HL-60 (cell line): ENCODE measurements at places on chromosomes 4 and X.

GRCh38 chr4:93743022-93743421, 85.5 kb upstream of the ATOH1 start:
- DNase-seq, result no peak

DNA sequence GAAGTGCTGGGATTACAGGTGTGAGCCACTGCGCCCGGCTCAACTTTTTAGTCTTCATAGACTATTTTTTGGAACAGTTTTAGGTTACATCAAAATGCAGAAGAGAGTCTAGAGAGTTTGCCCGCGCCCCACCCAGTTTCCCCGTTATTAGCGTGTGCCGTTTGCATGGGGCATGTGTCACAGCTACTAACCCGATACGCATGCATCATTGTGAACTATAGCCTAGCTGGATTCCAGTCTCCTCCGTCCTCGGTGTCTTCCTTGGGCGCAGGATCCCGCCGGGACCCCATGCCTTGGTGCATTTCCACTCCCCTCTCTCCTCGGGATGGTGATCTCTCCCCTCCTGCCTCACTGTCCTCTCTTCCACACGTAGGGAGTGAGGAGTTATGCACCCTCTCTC, 85.5 kb upstream of the ADRA2C start:
- DNase-seq, result no peak

DNA sequence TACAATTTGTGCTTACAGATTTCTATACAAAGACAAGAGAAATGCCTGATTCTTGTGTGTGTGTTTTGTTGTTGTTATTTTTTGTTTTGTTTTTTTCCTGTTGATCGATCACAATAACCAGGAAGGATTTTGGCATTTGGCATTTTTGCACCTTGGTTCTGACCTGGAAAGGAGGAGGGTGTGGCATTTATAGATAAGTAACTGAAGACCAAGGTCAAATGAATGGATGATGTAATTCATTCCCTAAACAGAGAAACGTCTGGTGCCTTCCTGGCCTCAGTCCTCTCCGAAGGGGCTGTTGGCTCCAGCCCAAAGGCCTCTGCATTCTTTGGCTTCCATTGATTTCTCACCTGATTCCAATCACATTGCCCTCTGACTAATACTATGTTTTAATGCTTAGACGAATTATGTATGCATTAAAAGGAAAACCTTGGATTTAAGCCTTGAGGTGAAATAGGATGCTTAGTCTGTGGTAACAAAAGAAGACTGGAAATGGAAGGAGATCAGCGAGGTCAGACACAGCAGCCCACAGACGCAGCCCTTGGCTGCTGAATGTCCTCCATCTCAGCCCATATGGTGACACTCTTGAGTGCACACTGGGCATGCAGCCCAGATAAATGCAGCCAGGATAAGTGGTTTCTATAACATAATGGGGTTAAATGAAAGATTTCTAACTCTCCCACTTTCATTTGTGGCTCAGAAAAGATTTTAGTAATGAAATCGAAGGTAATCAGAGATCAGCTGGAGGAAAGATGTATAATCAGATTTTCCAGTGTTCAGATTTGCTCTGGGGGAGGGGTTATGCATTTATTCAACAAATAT, 60.5 kb upstream of the TRIM2 start:
- no peak for DNase-seq

DNA sequence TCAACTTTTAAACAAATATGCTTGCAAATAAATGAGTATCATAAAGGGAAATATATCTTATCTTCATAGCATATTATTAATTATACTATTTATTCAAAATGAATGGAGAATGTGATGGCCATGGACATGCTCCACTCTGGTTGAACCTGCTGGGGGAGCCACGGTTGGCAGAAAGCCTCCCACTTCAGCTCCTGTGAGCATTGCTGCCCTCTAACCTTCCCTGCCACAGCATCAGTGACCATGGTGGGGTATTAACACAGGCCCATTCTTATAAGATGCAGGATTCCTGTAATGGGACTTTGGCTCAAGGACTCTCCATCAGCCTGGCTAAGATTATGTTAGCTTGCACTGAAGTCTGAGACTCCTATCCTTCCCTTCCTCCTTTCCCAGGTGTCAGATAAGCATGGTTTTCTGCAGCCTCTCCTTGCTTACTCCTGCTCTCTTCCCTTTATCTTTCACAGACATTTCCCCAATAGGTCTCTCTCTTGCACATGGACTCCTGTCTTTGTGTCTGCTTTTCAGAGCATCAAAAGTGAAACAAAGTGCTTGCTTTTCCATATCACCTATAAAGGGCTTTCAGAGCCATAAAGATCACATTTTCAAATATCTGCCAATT, 4.9 kb upstream of the ABRAXAS1 start:
- no peak for DNase-seq

DNA sequence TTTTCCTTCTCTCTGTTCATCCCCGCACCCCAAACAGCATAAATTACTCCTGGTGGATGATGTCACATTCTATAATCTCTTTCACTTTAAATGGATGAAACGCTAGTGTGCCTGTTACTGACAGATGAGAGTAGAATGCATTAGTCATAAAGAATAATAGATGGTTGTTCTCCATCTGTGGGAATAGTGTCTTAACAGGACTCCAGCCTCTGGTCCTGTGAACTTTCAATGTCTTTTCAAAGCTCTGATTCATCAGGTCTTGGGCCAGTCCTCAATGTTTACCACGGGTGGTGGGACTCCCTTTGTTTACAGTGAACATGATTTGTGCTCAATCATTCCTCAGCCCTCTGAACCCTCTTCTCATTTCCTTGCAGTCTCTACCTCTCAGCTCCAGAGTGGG, 182.6 kb downstream of the GABRB1 start:
- DNase-seq, result no peak

- no peak for DNase-seq
Observed at GRCh38 chr4:171650543-171650942, 162.7 kb upstream of the GALNTL6 start.

DNA sequence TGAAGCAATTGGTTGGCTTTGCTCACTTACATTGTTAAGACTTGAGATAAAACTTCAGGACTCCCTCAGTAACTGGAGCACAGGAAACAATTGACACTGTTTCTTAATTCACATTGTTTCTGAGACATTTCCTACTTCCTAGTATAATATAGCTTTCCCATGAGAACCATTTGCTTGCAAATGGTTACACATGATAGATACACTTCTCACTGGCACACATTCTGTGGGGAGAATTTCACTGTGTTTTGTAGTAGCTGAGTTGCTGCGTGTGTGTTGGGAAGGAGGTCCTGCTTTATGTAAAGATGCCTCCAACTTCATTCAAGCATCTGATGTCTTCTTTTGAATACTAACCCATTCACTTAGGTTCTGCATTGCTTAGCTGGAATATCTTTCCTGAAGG, 85.3 kb upstream of the SLC4A4 start:
- no peak for DNase-seq

DNA sequence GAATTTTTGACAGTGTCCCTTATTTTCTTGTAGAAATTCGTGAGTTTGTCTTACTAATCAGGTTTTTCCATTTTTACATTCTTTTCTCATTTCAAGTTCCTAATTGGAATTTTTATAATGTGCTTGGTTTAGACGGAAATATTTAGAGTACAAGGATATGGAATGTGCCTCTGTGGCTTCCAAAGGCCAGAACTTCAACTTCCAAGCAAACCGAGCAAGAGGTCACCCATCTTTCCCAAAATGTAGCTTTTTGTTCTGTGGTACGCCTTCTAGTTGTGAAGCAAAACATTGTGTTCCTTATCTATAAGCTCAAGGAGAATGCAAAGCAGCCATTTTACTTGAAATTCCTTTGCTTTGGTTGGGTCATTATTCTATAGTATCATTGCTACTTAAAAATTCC, 212.8 kb upstream of the PACRGL start:
- no peak for DNase-seq

- no peak for DNase-seq
Observed at GRCh38 chr4:98602270-98602669, 56.1 kb downstream of the TSPAN5 start.

DNA sequence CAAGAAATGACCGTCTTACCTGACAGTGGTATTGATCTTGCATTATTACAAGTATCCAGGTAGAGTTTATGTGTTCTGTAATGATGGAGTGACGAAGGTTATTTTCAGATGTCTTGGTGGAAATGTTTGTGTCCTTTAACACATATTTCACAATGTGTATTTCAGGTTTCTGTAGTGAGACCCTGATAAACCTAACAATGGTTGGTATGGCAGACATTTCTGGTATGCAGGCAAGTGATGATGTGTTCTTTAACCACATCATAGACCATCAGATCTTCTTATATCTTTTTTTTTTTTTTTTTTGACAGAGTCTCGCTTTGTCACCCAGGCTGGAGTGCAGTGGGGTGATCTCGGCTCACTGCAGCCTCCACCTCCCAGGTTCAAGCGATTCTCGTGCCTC, 14.6 kb upstream of the ATXN3L start:
- DNase-seq, result no peak

- DNase-seq, result no peak
Observed at GRCh38 chrX:27660878-27661277, 70.7 kb downstream of the DCAF8L2 start.

DNA sequence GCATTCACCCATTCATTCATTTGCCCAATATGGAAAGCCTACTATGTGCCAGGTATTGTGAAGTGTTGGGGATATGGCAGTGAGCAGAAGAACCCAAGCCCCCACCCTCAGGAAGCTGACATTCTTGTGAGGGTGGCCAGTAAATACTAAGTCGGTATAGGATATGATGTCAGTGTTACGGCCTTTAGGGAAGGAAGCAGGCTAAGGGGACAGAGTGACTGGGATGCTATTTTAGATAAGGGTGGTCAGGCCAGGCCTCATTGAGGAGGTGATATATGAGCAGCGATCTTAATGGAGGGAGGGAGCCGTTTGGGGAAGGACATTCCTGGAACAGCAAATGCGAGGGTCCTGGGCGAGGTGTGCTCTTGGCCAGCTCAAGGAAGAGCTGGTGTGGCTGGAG, 2.0 kb downstream of the ATP6AP1 start:
- no peak for DNase-seq

- no peak for DNase-seq
Observed at GRCh38 chr4:14631806-14632440, 370.4 kb upstream of the CPEB2 start.

- no peak for DNase-seq
Observed at GRCh38 chrX:30304866-30305265, 4.3 kb downstream of the NR0B1 start.

- no peak for DNase-seq
Observed at GRCh38 chr4:57103051-57103450, 7.1 kb downstream of the IGFBP7 start.

- DNase-seq, result no peak
Observed at GRCh38 chr4:9944431-9945425, 76.6 kb downstream of the SLC2A9 start.

- DNase-seq, result no peak
Observed at GRCh38 chr4:105996845-105997244, 101.6 kb downstream of the NPNT start.

GRCh38 chrX:136268051-136269048, 17.1 kb upstream of the MAP7D3 start:
- DNase-seq, result peak; percentile 48

DNA sequence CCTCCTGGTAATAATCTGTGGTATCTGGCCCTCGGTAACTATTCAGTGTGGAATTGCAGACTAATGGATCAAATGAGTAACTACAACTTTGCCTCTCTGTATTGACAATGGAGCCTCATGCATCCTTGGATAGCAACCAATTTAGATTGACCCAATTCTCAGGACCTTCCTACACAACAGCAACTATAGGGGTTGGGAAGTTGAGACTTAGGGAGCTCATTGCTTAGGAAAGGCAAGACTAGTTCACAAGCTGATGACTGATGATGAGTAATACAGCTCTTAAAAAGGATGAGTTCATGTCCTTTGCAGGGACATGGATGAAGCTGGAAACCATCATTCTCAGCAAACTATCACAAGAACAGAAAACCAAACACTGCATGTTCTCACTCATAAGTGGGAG, 47.5 kb upstream of the KLHL13 start:
- DNase-seq, result no peak

GRCh38 chr4:91965166-91965565, 338.6 kb upstream of the GRID2 start:
- DNase-seq, result no peak

- DNase-seq, result no peak
Observed at GRCh38 chrX:129719268-129719667, 19.5 kb upstream of the XPNPEP2 start.

DNA sequence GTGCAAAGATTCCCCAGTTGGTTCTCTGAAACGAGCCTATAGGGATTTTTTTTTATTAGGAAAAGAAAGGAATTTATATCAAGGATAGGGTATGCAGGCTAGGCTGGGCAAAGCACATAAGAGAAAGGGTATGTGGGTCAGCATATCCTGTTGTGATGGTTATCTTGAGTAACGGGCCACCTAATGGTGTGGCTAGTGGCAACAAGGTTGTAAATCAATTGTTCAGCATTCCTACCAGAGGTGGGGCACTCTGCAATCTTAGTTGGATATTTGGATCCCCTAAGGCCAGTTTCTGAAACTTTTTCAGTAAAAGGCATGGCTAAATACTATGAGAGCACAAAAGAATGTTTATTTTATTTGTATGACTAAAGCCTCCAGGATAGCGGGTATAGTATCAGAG, 42.7 kb downstream of the DCAF12L1 start:
- no peak for DNase-seq

DNA sequence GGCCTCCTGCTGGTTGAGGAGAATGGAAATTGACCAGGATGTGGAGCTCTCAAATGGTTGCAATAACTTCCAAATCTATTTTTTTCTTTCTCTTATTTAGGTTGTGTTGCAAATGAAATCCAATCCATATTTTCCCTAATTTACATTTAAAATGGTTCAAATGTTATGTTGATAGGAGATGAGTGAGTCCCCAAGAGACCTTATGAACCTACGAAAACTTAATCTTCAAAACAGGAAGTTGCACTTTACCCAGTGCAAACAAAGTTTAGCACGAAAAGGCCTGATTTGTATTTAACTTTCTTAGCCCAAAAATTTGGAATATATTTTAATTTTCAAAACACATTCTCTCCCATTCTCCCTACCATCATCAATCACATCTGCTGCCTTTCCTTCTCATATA, 59.3 kb upstream of the NDP start:
- DNase-seq, result no peak

GRCh38 chr4:41693629-41694028, 54.9 kb downstream of the PHOX2B start:
- no peak for DNase-seq

GRCh38 chr4:138267835-138268234, 25.7 kb upstream of the SLC7A11 start:
- DNase-seq, result no peak

- no peak for DNase-seq
Observed at GRCh38 chr4:154344686-154345085, 146.9 kb downstream of the DCHS2 start.

DNA sequence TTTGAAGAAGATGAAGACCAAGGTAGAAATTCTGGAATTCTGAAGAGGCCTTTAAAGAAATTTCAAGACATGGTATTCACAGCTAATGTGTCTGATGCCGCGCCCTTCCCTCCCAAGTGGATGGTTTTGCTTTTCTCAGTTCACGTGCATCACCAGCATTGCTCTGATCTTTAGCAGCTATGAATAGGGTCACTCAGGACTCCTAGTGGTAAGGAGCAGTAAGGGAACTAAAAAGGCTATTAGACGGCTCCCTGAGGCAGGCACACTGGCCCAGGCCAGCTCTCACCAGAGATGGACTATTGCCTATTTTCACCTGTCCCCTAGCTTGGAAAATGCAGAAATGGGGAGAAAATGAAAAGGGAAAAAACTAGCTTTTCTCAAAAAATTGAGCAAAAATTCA, 447.5 kb upstream of the RASGEF1B start:
- DNase-seq, result peak; percentile 3

GRCh38 chr4:39044956-39045826, 13.0 kb upstream of the TMEM156 start:
- peak; percentile 28 for DNase-seq
